ENCODE measurements at places on chromosomes 3 and 15.

DNA sequence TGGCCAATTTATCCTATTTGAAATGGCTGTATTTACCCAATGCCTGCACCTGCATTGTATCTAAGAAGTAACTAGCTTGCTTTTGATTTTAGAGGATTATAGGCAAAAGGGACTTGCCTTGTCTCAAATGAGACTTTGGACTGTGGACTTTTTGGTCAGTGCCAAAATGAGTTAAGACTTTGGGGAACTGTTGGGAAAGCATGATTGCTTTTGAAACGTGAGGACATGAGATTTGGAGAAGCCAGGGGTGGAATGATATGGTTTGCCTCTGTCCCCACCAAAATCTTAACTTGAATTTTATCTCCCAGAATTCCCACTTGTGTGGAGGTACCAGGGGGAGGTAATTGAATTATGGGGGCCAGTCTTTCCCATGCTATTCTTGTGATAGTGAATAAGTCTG is 1505.4 kb downstream of the SI start:
- no peak for DNase-seq

DNA sequence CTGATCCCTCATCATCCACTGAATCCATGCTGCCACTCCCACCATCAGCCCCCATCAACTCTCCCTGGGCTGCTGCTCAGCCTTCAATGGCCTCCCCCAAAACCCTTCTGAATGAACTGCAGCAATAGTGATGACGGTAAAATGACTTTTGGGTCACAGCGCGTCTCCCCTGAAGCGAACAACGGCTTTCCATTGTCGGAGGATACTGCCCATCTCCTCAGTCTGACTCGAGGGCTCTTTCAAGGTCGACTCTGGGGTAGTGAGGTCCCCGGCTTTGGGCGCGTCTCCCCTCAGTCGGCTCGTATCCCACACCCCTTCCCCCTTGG is 57.2 kb upstream of the ZBTB38 start:
- DNase-seq, result no peak

DNA sequence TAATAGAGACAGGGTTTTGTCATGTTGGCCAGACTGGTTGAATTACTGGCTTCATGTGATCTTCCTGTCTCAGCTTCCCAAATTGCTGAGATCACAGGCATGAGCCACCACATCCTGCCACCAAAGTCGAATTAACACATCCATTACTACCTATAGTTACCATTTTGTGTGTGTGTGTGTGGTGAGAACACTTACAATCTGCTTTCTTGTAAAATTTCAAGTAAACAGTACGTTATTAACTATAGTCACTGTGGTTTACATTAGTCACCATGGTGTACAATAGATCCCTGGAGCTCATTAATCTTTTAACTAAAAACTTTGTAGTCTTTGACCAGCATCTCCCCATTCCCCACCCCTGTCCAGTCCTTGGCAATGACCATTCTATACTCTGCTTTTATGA is 270.0 kb downstream of the NAALADL2 start:
- no peak for DNase-seq

DNA sequence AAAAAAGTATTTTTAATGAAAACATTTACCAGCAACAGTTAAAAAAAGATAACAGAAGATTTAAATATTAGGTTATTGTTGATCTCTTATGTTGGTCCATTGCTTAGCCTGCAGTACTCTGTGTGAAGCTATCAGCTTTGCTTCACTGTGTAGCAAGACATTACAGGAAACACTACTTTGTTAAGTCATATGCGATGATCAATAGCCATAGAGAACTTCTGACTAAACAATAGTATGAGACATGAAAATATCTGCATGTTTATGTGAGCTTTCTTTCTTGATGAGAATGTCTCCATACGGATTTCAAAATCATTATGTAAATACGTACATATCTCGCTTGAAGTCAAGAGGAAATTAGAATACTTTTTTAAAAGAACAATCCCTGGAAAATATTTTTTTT is 27.0 kb upstream of the CAPN3 start:
- DNase-seq, result no peak

GRCh38 chr15:36109943-36110658 is 469.3 kb upstream of the CDIN1 start:
- no peak for DNase-seq

GRCh38 chr3:112810561-112810960 is 36.1 kb downstream of the CD200R1L start:
- no peak for DNase-seq

DNA sequence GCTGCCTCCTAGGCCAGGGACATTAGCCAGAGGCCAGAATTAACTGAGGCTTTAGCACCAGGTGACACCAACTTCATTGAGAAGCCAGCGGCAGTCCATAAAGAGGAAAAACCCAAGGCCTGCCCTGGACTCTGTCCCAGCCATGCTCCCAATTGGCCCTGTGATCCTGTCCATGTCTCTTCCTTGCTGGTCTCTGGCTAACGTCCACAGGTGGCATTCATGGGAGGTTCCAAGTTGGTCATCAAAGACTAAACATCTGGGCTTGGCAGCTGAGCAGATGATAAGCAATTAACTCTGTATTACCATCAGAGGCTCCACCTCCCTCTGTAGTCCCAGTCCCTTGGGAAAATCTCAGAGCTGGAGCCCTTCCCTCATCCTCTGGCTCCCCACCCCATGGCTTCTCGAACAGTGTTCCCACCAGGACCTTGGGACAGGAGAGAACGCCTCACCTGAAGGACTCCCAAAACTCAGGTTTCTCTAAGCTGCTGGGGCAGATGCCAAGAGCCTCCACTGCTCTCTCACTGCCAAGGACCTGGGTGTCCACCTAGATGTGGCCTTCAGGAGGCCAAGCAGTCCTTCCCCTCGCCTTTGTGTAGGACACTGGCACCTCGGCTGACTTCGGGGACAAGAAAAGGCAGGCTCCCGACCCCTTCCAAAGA is 40.4 kb downstream of the GOLGA6A start:
- DNase-seq, result no peak

DNA sequence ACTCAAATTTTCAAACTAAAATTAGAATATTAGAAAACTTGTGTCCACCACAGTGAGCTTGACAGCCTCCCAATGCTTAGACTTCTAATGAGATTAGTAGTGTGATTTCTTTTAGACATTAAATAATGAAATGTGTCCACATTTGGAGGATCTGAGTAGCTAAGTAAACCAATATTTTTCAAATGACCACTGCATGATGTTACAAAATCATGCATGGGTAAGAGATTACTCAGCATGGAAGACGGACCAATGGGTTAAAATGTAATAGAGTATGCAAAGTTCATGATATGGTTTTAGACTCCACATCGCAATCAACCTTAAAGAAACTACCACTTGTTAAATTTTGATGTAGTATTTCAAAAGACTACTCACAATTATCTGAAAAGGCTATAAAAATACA is 130.6 kb downstream of the IMPG2 start:
- no peak for DNase-seq

- DNase-seq, result no peak
Observed at GRCh38 chr3:136804141-136804540, 14.8 kb upstream of the SLC35G2 start.

DNA sequence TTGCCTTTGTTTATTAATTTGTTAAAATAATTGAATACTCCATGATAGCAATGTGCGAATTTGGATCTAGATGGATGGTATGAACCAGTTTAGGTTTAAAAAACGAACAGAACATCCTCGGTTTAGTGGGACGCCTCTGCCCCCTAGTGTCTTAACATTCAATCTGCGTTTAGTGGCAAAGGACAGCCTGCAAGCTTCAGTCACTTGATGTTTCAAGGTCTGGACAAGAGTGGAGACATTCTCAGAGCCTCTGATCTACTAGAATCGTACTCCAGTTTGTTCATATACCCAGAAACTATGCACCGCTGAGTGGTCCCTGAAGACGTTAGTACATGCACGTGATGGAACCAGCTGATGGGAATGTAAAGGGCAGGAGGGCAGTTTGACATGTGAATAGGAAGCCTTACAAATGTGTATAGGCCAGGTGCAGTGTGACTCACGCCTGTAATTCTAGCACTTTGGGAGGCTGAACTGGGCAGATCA is 17.8 kb upstream of the ATP13A4 start:
- peak; percentile 76 for DNase-seq

- DNase-seq, result no peak
Observed at GRCh38 chr3:24763393-24763792, 268.7 kb upstream of the THRB start.

GRCh38 chr3:122265957-122266356 is 59.1 kb upstream of the CSTA start:
- DNase-seq, result no peak

DNA sequence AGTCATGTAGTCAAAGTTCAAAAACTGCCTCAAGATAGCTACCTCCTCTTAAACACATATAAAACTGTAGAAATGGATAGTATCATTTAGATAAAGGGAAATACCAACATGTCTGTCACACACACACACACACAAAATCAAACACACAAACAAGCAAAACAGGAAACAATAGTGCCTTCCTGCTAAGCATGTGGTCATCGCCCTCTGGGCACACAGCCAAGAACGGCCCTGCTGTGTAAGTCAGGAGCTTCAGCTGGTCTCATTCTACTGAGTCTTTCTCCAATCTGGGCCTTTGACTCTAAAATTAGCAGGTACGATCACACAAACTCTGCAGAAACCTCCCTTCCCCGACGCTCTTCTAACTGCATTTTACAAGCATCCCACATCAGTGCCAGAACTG is 272.2 kb upstream of the CHRNA7 start:
- DNase-seq, result peak; percentile 88

- peak; percentile 10 for DNase-seq
Observed at GRCh38 chr3:136142592-136142991, 53.5 kb downstream of the MSL2 start.

GRCh38 chr15:22810853-22811338 is 24.5 kb downstream of the NIPA1 start:
- DNase-seq, result no peak

- no peak for DNase-seq
Observed at GRCh38 chr3:113329757-113330156, 111.5 kb downstream of the CFAP44 start.

DNA sequence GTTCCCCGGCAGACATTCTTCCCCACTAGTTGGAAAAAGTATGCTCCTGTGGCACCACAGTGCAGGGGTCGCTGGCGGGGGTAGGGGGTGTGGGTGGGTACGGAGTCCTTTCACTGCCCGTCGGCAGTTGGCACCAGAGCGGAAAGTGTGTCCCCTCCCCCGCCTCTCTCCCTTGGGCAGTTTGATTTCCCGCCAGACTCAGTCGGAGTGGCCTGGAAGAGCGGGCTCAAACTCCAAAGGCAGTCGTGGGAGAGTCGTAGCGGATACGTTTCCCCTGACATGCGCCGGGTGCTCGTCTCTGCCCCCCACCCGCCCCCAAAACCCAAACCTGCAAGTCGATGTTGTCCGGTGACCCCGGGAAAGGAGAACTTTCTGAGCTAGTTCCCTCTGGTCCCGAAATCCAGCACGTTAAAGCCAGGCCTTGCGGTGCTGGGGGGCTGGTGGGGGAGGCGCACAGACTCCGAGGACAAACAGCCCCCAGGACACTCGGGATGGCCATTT is 4.4 kb upstream of the FOXB1 start:
- DNase-seq, result peak; percentile 22

- peak; percentile 27 for DNase-seq
Observed at GRCh38 chr3:65439641-65440284, 599.0 kb downstream of the MAGI1 start.

- no peak for DNase-seq
Observed at GRCh38 chr3:69650066-69650419, 89.2 kb upstream of the MITF start.

DNA sequence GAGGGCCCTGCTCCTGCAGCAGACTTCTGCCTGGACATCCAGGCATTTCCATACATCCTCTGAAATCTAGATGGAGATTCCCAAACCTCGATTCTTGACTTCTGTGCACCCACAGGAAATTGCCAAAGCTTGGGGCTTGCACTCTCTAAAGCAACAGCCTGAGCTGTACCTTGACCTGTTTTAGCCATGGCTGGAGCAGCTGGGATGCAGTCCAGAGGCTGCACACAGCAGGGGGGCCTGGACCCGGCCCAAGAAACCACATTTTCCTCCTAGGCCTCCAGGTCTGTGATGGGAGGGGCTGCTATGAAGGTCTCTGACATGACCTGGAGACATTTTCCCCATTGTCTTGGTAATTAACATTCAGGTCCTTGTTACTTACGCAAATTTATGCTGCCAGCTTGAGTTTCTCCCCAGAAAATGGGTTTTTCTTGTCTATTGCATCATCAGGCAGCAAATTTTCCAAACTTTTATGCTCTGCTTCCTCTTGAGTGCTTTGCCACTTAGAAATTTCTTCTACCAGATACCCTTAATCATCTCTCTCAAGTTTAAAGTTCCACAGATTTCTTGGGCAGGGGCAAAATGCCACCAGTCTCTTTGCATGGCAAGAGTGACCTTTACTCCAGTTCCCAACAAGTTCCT is 11.8 kb upstream of the MYO5A start:
- DNase-seq, result no peak

DNA sequence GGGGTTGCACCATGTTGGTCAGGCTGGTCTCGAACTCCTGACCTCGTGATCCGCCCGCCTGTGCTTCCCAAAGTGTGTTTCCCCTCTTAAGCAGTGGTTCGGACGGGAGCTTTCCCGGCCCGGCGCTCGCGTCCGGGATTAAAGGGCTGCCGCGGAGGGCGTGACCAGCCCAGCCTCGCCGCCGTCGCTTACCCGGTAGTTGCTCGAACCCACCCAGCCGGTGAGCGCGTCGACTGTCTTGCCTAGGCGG is 513 bp downstream of the CLASP2 start:
- peak; percentile 52 for DNase-seq

- DNase-seq, result no peak
Observed at GRCh38 chr15:57528940-57529565, 62.7 kb upstream of the MYZAP start.

DNA sequence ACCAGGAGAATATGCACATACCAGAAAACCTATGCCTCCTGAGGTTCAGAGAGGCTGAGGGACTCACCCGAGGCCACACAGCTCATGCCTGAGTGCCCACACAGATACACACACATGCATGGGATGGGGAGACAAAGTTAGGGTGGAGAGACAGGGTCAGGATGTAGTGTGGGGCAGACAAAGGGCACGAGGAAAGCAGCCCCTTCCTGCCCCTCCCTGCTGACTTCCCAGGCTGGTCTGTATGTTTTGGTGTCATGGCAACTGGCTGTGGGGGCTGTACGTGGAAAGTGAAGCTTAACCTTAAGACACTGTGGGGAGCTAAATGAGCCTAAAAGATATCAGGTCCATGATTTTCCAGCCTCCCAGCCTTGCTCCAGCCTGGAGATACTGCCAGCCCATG is 57.8 kb downstream of the EPHB3 start:
- DNase-seq, result no peak

DNA sequence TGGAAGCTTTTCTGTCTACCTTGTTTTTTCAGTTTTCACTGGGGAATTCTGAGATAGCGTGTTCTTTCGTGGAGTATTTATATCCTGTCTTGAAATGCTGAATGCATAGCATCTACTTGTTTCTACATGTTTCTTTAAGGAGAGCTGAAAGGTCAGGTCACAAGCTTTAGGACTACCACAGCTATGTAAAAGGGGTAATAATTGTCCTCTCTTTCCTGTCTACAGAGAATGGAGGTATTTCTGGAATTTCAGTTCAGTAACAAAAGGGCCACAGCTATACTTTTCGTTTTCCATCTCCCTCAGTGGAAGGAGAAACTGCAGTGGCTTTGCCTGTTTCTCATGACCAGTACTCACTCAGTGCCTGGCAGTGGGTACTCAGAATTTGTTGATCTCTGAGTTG is 4.7 kb downstream of the INAFM2 start:
- no peak for DNase-seq

- no peak for DNase-seq
Observed at GRCh38 chr3:170440344-170440743, 21.7 kb downstream of the CLDN11 start.
